ENCODE measurements at places on chromosomes 1 and 21.

DNA sequence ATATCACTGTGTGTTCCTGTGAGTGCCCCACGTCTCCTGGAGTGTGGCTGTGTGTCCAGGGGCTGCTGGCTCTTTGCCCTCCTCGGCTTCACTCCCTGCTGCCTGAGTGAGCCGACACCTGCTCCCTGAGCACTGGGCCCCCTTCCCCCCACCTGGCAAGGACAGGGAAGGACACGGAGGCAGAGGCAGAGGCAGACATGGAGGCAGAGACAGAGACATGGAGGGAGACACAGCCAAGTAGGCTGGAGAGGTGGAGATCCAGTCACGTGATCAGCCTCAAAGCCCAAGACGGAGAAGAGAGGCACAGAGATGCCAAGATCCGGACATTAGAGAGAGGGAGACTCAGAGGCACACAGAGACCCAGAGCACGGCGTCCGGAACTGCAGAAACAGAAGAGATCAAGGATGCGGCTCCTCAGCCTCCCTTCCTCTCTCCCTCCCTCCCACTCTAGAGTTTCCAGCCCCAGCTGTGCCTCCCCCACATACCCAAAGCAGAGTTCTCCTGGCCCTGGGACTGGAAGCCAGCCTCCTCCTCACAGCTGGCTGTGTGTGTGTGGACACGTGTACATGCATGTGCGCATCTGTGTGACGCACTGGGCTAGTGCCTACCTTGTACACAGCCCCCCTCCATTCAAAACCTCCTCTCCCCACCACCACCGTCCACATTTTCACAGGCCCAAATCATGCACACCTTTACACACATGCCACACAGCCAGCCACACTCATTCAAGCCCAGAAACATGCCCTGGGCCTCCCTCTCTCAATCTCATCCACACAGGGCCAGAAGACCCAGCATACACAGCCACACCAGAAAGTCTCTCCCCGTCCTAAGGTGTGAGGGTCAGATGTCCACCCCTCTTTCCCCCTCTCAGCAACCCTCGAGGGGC lies 39.1 kb upstream of the WASF2 start:
- DNase-seq = peak; percentile 85

GRCh38 chr1:246418565-246419312 lies 88.3 kb downstream of the SMYD3 start:
- DNase-seq = no peak

GRCh38 chr1:54833121-54833520 lies 32.0 kb upstream of the TTC22 start:
- DNase-seq = no peak

DNA sequence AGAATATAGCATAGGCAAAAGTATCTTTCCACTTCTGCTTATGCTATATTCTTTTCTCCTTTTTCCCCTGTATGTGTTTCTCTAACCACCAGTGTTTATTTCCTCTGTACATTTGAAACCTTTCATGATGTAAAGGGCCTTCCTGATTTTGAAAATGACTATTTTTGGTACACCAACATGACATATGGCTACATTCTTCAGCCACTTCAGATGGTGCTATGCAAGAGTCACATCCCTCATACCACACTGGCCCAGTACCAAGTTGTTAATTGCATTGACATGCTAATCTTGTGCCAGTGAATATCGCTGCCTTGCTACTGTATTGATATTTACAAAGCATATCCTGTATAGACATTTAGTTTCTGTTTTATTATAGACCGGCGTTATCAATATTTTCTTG lies 408.7 kb downstream of the NCAM2 start:
- no peak for DNase-seq

- no peak for DNase-seq
These were observed 69.3 kb upstream of the CASZ1 start for GRCh38 chr1:10865518-10866320.

DNA sequence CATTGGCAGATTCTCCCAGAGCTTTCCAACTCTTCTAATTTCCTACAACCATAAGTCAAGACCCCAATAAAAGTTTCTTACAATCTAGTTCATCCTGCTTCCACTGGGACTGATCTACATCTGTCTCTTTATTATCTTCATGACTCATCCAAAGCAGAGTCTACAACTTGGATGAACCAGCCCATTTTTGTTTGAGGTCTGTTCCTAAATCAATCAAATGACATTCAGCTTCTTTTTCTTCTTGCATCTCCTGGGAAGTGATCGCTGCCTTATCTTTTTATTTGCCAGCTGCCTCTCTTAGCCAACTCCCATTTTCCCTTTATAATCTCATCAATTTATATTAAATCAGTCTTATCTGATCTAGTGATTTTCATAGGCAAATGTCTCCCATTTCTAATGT lies 105.6 kb downstream of the ERG start:
- no peak for DNase-seq

- no peak for DNase-seq
These were observed 18.5 kb downstream of the DONSON start for GRCh38 chr21:33569991-33570390.

- DNase-seq = no peak
These were observed 1.8 kb upstream of the CSTB start for GRCh38 chr21:43777953-43778352.

GRCh38 chr1:28591708-28592320 lies at the start of gene RAB42:
TSS of gene RAB42 (plus strand) at chr1:28592265. CDS start at chr1:28592512, 247 bp downstream.
- peak; percentile 46 for DNase-seq

DNA sequence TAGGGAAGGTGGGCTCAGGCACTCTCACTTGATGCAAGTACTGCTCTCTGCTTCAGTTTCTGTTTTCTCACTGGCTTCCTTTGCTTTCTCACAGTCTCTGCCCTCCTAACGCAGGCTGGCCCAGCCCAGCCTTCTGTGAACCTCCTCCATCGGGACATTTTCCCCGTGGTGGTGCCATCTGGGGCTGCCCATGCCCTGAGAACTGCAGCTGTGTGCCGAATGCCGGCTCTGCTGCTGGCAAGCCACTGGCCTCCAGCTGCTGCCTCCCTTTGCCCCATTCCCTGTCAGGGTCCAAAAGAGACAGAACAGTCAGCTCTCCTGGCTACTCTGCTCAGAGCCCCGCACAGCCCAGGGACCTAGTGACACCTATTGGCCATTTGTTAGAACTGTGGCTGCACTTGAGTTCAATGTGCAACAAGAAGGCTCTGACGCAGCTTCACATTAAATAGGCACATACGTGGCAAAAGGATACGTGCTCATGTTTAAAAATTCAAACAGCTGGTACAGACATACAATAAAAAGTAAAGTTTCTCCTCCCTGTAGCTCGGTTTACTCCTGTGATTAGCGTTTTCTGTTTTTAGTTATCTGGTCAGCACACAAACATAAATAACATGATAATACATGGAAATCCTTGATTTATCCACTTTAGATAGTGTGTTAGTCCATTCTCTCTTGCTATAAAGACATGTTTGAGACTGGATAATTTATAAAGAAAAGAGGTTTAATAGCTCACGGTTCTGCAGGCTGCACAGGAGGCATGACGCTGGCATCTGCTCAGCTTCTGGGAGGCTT lies 46.6 kb downstream of the FCRL5 start:
- peak; percentile 89 for DNase-seq

DNA sequence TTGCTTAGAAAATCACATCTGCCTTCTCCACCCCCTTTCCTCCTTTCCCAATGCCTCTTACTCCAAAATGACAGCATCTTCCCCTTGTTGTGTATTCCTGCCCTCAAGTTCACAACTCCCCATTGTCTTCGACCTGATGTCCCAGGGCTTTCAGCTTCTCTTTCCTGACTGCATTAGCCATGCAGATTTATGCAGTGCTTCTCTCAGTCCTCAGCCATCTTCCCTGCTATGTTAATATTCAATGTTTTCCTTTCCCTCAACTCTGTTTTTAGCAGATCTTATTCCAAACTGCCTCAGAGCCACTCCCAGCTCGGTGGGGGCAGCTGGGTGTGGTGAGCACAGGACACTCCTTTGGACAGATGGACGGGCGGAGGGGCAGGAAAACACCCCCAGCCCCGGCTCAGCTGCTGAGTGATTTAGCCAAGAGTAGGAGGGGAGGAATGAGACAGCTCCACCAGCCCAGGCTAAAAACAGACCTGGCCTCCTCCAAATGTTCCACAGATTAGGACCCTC lies 71.0 kb downstream of the CD2 start:
- DNase-seq = peak; percentile 17

GRCh38 chr1:39751595-39751994 lies 12.9 kb downstream of the PPIE start:
- DNase-seq = no peak

DNA sequence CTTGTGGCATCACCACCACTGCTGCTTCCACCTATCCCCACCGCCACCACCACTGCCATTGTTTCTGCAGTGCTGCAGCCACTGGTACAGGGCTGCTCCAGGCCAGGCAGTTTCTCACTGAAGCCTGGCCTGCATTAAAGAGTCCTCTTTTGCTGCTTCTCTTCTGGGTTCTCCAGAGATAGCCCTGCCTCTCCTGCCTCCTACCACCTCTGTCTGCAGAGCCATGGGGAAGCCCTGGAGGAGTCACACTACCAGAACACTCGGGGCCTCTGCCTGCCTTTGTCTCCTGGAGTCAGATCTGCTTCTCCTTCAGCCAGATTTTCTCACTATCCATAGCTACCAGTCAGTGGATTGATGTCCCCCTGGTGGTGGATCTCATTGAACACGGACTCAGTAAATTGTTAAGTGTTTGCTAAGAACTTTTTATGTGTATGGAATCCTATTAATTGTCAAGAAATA lies 37.7 kb upstream of the DDAH1 start:
- peak; percentile 70 for DNase-seq

DNA sequence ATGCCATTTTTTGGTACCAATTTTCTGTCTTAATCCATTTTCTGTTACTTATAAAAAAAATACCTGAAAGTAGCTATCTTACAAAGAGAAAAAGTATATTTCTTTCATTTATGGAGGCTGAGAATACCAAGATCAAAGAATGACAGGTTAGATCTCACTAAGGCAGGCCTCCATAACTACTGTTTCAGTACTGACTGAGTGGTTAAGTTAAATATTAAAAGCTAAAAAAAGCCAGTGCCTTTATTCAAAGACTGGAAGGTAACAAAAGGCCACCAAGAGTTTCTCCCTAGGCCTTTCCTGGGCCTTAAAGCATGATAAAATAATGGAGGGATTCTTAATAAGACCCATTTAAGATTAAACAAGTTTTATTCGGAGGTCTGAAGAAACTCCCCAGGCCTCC lies 687.7 kb upstream of the ADGRL4 start:
- no peak for DNase-seq

GRCh38 chr1:103958699-103959098 lies 209.0 kb downstream of the AMY1C start:
- DNase-seq = no peak

GRCh38 chr1:66585002-66585401 lies 51.0 kb downstream of the SGIP1 start:
- DNase-seq = no peak

GRCh38 chr1:5720484-5720883 lies 271.7 kb downstream of the NPHP4 start:
- no peak for DNase-seq

GRCh38 chr1:57401671-57402070 lies 22.2 kb downstream of the DAB1 start:
- DNase-seq = no peak

DNA sequence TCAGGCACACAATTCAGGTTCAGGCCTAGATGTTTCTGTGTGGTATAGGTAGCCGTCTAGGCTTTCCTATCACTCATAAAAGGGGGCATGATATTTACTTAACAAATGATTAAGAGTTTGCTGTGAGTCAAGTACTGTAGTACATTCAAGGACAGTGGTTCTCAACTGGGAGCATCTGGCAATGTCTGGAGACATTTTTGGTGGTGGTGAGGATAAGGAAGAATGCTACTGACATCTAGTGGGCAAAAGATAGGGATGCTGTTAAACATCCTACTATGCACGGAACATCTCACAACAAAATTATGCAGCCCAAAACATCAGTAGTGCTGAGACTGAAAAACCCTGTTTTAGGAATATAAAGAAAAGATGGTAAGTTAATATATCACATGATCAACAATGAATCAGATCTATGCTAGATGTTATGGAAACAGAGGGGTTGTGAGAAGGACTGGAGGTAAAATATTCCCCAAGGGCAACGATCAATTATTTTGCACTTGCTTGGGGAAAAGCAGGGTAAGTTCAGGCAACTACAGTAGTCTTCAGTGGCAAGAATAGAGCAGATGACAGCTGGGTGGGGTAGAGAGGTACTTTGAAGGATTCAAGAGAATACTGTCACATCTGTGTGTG lies 4.9 kb downstream of the DNTTIP2 start:
- DNase-seq = peak; percentile 63

DNA sequence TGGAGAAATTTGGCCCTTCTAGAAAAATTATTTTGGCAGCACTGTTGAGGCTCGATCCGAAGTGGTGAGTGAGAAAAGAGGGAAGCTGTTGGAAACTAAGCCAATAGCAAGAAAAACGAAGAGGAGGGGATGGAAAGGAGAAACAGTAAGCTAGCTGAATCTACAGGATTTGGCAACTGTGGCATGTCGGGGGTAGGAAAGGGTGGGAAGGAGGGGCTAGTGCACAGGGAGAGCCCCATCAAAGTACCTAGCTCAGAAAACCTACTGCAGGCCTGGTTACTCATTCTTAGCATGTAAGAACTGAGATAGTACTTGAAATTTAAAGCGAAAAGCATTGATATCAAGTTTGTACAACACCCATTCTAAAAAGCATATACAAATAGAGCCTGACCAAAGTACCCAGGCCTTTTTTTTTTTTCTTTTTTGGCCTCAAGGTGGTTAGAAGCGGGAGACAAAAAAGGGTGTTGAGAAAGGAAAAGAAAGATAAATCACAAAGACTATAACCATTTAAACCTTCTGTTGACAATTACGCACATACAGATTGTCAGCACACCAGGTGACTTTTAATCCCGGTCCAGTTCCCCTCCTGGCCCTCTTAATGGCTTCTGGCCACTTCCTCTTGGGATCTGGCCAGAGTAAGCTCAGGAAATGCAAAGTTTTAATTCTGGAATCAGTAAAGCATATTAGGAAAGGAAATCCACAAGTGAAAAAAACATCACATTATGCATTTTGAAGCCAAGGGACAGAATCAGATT lies 50.4 kb downstream of the SLC16A1 start:
- DNase-seq = no peak

DNA sequence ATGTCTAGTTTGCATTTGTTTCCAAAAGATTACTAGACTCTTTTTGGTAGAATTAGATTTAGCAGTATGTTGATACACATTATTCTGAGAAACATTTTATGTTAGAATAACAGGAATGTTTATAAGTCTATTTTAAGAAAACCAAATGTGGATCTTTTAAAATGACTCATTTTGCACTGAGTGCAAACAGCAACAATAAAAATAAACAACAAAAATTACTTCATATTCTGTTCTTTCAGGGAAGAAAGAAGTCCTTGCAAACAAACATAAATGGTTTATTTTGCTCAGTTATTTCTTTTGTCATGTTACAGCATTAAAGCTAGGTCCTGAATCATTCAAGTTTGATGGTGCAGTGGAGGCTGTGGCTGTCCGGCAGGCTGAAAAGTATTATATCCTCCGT lies 106.8 kb upstream of the TENT5C start:
- no peak for DNase-seq

- no peak for DNase-seq
These were observed 33.0 kb downstream of the AK4 start for GRCh38 chr1:65180977-65181376.

DNA sequence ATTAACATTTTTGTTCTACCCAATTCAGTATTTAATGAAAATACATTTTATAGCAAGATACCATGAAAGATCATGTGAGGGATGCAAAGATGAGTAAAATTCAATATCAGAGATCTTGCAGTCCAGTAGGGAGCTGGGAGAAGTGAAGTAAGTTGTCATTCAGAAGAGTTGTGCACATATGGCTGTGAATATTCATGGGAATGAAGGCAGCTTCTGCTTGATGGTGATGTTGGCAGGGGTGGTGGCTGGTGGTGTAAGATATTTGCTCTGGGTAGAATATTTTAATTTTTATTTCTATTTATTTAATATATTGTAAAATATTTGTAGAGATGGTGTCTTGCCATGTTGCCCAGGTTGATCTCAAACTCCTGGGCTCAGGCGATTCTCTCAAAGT lies 72.0 kb upstream of the GCLM start:
- no peak for DNase-seq
